Stomach (tissue), 19 donors: ENCODE measurements at places on chromosomes 16 and 17. TPM values are rescaled to one million over a fixed set of nuclear protein-coding genes. Genes with fewer than 3 reads are reported as not detected.
A peak's percentile ranks its signal among the peaks of the same experiment; 100 is the strongest.

DNA sequence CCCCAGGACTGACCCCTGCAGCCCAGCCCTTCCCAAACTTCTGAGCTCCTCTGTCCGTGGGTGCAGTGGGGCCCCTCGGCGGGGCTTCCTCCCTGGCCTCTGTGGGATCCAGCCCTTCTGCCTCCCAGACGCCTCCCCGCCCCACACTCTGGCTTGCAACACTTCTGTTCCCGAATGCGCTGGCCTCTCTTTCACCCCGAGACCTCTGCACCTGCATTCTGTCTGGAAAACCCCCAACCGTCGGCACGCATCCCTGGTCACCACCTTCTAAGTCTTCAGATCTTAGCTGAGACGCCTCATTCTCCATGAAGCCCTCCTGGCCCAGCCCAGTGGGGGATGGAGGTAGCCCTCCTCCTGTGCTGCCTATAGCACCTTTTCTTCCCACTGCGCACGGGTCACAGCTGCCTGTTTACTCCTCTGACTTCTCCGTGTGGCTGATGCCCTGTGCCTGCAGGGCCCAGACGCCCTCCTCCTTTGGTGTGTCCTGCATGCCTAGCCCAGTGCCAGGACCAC, 26.4 kb downstream of the TMEM235 start:
- DNase-seq: peak; percentile 59
- H3K4me1 ChIP-seq: peaks cover 56% of the 10 kb centered on the region
- H3K27me3 ChIP-seq: no peaks in the 10 kb centered on the region
- H3K36me3 ChIP-seq: no peaks in the 10 kb centered on the region

- DNase-seq: no peak
- no peaks in the 10 kb centered on the region for H3K36me3 ChIP-seq
- H3K27me3 ChIP-seq: no peaks in the 10 kb centered on the region
Observed at GRCh38 chr17:43040655-43041054, 15.6 kb downstream of the RND2 start.

DNA sequence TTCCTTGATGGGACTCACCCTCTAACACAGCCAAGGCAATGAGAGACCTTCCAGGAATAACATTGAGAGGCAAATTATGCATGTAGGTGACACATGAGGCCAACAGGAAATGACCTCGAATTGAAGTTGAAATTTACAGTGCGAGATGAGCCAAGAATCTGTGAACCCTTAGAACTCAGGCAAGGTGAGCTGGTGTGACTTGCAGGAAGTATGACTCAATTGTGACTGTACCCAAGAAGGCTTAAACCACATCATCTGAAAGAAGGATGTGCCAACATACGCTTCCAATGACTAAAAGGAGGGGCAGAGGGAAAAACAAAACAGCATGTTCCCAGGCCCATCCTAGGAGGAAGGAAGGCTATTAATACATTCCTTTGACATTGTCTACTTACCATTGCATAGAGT, 44.8 kb downstream of the PITPNC1 start:
- peak; percentile 69 for DNase-seq
- no peaks in the 10 kb centered on the region for H3K27me3 ChIP-seq
- H3K4me1 ChIP-seq: peaks cover 25% of the 10 kb centered on the region

DNA sequence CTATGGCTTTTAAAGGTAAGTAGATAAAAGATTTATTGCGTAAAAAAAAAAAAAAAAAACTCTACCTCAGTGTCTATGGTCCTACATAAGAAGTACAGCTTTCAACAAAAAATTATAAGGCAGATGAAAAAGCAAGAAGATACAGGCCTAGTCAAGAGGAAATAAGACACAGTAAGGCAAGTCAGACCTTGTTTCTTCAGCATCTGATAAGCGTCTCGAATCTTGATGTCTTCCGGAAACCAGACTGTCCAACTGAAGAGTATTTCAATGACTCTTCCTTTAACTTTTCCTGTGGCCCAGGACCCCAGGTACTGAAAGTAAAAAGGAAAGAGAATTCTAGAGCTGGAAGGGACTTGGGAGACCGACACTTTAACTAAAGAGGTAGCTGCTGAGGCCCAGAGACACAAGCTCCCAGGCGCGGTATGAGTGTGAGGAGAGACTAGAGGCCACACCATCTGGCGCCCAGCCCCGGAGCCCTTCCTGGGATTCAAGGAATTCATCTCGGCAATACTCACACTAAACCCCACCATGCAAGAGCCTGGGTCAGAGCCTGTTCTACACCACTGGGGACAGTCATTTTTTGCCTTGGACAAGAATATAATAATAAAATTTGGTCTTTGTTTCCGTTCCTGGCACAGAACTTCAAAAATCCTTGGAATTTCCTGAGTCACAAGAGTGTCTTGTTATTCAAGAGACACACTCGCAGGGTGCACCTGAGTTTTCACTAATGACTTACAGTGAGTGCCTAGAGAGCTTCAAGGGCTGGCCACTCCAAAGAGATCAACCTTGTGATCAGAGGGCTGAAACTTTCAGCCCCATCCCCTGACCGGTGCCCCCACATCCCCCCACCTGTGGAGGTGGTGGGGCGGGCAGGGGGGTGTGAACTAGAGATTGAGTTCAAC, 18.6 kb downstream of the GGA2 start:
- no peaks in the 10 kb centered on the region for H3K27me3 ChIP-seq
- peaks cover 3% of the 10 kb centered on the region for H3K4me1 ChIP-seq
- H3K4me3 ChIP-seq: no peak overlapping the region
- DNase-seq: no peak
- no peak overlapping the region for H3K27ac ChIP-seq
- H3K36me3 ChIP-seq: peaks cover 84% of the 10 kb centered on the region

- no peak overlapping the region for H3K27ac ChIP-seq
- H3K4me1 ChIP-seq: no peaks in the 10 kb centered on the region
- H3K36me3 ChIP-seq: no peaks in the 10 kb centered on the region
- no peak overlapping the region for H3K4me3 ChIP-seq
- H3K27me3 ChIP-seq: peaks cover 63% of the 10 kb centered on the region
- DNase-seq: no peak
Observed at GRCh38 chr17:45855691-45856336, 11.1 kb downstream of the SPPL2C start.

SNX11 gene
- 14.4 TPM for polyA plus RNA-seq

- no peaks in the 10 kb centered on the region for H3K27me3 ChIP-seq
- DNase-seq: no peak
- no peak overlapping the region for H3K27ac ChIP-seq
- H3K4me1 ChIP-seq: no peaks in the 10 kb centered on the region
Observed at GRCh38 chr16:8764525-8765250, 32.8 kb downstream of the TMEM186 start.

SLC16A6 gene
- 0.37 TPM for polyA plus RNA-seq

GRCh38 chr17:74566132-74566753, 1.1 kb downstream of the CD300H start:
- H3K36me3 ChIP-seq: no peaks in the 10 kb centered on the region
- H3K4me3 ChIP-seq: no peak overlapping the region
- H3K27me3 ChIP-seq: no peaks in the 10 kb centered on the region
- H3K27ac ChIP-seq: no peak overlapping the region
- DNase-seq: peak; percentile 57
- no peaks in the 10 kb centered on the region for H3K4me1 ChIP-seq

DNA sequence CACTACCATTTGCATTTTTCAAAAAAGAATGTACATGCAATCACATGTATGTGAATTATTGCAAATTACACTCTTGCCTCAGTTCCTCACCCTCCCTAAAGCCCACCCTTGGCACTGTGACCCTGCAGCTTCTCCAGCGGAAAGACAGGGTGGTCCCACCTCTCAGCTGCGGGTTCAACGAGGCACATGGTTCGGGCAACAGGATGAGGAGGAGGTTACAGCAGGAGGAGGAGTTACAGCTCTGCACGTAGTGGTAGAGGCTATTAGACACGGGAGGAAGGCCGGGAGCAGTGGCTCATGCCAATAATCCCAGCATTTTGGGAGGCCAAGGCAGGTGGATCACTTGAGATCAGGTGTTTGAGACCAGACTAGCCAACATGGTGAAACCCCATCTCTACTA, 5.2 kb downstream of the C16orf95 start:
- DNase-seq: no peak
- H3K36me3 ChIP-seq: no peaks in the 10 kb centered on the region
- no peak overlapping the region for H3K27ac ChIP-seq
- peaks cover 7% of the 10 kb centered on the region for H3K4me1 ChIP-seq
- no peak overlapping the region for H3K4me3 ChIP-seq

GRCh38 chr16:3807425-3808123, 72.9 kb downstream of the CREBBP start:
- peaks cover 11% of the 10 kb centered on the region for H3K4me1 ChIP-seq
- no peak for DNase-seq
- H3K27me3 ChIP-seq: no peaks in the 10 kb centered on the region
- no peak overlapping the region for H3K27ac ChIP-seq
- H3K36me3 ChIP-seq: peaks cover 48% of the 10 kb centered on the region
- H3K4me3 ChIP-seq: no peak overlapping the region

CLEC19A gene
- not detected for polyA plus RNA-seq

DNA sequence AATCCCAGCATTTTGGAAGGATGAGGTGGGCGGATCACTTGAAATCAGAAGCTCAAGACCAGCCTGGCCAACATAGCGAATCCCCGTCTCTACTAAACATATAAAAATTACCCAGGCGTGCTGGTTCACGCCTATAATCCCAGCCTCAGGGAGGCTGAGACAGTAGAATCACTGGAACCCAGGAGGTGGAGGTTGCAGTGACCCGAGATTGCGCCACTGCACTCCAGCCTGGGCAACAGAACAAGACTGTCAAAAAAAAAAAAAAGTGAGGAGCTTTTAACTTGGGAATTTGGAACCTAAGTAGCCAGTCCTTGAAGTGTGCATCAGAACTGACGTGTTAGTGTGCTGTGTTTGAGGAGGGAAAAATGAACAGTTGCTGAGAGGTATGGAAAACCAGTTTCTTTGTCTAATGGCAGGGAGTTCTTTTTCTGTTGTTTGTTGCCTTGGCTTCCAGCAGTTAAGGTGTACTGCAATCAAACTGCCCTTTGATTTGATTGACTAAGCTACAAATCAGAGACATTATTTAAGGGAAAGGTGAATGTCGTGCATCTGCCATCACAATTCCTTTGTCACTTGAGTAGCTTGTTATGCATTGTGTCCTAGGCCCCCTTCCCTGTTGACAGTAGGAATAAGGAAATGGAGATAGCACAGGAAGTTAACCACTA, 8.6 kb upstream of the DUSP14 start:
- DNase-seq: no peak
- H3K27ac ChIP-seq: no peak overlapping the region
- H3K36me3 ChIP-seq: peaks cover 44% of the 10 kb centered on the region
- no peaks in the 10 kb centered on the region for H3K4me1 ChIP-seq
- no peak overlapping the region for H3K4me3 ChIP-seq
